Natural killer cell (primary cell): ENCODE measurements at places on chromosomes 6 and 20. TPM values are rescaled to one million over a fixed set of nuclear protein-coding genes. Genes with fewer than 3 reads are reported as not detected.

The NCOA5 gene
- 18.0 TPM for total RNA-seq

GRCh38 chr6:43915208-43915869, 145.3 kb downstream of the VEGFA start:
- no peak overlapping the region for H3K27ac ChIP-seq
- no peak for DNase-seq
- H3K4me1 ChIP-seq: no peaks in the 10 kb centered on the region
- H3K36me3 ChIP-seq: no peaks in the 10 kb centered on the region
- H3K27me3 ChIP-seq: peaks cover 4% of the 10 kb centered on the region
- no peak overlapping the region for H3K4me3 ChIP-seq

DNA sequence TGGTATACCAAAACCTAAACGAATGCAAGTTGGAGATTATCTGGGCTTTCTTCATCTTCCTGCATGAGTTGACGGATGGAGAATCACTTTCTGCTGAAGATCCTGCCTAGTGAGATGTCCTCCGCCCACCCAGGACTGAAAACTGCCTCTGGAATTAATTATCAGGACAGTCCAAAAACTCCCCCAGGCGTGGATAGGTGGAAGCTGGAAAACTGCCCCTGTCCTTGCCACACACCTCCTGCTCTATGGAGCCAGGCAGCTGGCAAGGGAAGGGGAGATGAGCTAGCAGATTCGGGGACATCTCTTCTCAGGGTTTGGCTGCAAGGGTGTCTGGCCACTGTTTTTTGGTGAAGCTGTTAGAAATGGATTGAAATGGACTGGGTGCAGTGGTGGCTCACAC, 89.3 kb upstream of the ZNFX1 start:
- no peaks in the 10 kb centered on the region for H3K27me3 ChIP-seq
- no peaks in the 10 kb centered on the region for H3K36me3 ChIP-seq
- no peak overlapping the region for H3K4me3 ChIP-seq
- H3K4me1 ChIP-seq: no peaks in the 10 kb centered on the region

GRCh38 chr20:32453467-32454163, 95.5 kb downstream of the ASXL1 start:
- DNase-seq: no peak
- H3K4me1 ChIP-seq: peaks cover 16% of the 10 kb centered on the region
- H3K27ac ChIP-seq: no peak overlapping the region
- no peaks in the 10 kb centered on the region for H3K27me3 ChIP-seq
- no peak overlapping the region for H3K4me3 ChIP-seq

DNA sequence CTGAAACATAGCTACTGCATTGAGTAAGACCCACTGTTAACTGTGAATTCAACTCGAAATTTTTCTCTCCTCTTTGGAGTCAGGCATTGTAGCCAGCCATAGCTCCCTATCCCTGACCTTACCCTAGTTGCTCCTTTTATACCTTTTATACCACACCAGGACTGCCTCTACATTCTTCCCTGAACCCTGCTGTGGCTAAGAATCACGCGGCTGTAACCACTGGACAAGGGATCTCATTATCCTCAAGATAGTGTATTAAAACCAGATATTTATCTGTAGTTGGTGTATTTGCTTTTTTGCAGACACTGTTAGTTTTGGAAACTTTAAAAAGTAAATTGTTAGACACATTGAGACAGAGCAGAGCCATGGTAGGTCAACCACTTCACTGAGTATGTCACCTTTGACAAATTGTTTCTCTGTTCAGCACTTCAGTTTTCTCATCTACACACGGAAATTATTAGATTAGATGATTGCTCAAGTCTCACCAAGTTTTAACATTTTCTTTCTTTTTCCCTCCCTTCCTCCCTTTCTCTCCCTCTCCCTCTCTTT, 171.9 kb upstream of the PRND start:
- no peak overlapping the region for H3K4me3 ChIP-seq
- no peaks in the 10 kb centered on the region for H3K4me1 ChIP-seq
- no peak for DNase-seq
- no peak overlapping the region for H3K27ac ChIP-seq

- H3K4me3 ChIP-seq: no peak overlapping the region
- no peak for DNase-seq
- H3K27me3 ChIP-seq: no peaks in the 10 kb centered on the region
- peaks cover 3% of the 10 kb centered on the region for H3K4me1 ChIP-seq
- peaks cover 73% of the 10 kb centered on the region for H3K36me3 ChIP-seq
- no peak overlapping the region for H3K27ac ChIP-seq
Observed at GRCh38 chr20:45016089-45016671, 49.9 kb downstream of the STK4 start.
